Dorsolateral prefrontal cortex (tissue), 122 donors: ENCODE measurements at places on chromosomes 1 and 21.

DNA sequence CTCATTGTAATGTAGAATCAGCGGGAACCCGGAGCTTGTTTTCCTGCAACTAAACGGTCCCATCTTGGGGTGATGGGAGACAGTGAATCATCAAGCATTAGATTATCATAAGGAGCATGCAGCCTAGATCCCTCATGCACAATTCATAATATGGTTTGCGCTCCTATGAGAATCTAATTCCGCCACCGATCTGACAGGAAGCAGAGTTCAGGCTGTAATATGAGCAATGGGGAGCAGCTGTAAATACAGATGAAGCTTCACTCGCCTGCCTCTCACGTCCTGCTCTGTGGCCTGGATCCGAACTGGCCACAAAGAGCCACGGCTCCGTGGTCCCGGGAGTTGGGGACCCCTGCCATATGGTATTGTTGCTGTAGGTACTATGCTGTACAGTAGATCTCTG lies 1.6 kb downstream of the IFI44 start:
- DNase-seq = no peak

DNA sequence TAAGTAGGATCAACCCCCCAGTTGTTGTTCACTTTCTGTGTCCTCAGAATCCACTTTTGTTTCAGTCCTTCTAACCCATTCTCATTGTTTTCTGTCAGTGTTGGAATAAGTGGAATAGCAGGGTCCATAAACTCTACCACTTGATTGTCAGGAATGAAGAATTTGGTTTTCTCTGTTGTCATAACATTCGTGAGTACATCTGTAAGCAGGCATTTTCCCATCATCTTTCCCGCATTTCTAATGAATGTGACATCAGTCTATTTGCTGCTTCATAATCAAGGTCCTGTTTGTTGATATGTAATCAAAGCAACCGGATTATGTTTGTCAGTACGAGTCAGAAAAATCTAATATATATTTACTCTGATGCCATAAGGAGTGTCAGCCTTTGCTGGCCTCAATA lies 147.1 kb downstream of the KIF26B start:
- no peak for DNase-seq

DNA sequence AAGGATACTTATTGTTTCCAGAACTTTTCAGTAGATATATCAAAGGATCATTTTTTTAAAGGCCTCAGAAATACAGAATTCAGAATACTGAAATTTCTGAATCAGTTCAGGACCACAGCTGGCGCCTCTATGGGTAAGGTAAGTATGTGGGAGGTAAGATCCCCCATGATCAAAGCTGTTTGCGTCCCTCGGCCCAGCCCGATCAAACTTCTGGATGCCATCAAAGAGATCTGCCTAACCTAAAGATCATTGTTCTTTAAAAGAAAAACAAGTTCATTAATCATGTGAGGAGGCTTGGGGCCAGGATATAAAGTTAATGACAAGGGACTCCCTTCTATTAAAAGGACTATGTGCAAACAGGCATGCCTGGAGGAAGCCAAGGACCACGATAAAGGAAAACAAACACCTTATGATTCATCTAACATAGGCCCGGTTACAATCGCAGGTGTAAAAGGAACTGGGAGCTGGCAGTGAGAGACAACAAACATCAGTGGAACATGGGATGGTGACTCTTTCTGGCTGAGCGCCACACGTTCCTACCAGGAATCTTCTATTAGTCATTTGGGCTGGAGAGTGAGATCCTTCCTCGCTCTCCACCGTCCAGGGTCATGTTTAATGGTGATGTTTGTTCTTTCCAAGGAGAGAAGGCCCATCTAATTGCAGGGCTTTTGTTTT lies 2.8 kb upstream of the BACE2 start:
- DNase-seq = no peak

DNA sequence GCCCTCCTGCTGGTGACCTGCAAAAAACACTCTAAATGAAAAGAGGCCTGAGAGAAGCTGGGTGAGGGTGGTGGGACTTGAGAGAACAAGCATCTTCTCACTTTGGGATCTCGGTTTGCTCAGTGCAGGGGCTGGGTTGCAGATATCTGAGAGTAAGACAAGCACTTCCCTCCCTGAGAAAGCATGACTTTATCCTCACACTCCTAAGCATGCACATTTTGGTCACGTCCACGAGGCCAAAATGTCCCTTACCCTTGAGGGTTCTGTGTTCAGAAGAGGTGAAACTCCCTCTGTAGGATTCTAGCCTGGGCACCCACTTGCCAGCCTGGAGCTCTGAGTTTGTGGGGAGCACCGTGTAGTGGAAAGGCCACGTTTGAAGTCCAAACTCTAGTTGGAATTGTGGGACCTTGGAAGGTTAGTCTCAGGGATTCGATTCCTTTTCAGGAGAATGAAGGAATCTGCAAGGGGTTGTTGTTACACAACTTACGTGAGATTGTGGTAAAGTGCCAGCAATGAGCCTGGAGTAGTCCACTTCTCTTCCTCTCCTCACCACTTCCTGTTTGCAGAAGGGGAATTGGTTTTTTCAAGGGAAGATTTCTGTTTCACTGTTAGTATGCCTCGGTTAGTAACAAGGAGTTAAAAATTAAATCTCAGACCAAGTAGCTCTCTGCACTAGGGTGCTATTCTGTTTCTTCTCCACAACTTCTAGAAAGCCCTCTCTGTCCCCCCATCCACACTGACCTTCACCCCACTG lies 3.0 kb downstream of the FCAMR start:
- DNase-seq = no peak

GRCh38 chr1:2112280-2112701 lies 62.1 kb downstream of the PRKCZ start:
- DNase-seq = no peak

- DNase-seq = no peak
Measured at GRCh38 chr1:214404154-214404553, 123.2 kb downstream of the SMYD2 start.

- DNase-seq = no peak
Measured at GRCh38 chr1:37724575-37724974, 32.3 kb downstream of the CDCA8 start.

DNA sequence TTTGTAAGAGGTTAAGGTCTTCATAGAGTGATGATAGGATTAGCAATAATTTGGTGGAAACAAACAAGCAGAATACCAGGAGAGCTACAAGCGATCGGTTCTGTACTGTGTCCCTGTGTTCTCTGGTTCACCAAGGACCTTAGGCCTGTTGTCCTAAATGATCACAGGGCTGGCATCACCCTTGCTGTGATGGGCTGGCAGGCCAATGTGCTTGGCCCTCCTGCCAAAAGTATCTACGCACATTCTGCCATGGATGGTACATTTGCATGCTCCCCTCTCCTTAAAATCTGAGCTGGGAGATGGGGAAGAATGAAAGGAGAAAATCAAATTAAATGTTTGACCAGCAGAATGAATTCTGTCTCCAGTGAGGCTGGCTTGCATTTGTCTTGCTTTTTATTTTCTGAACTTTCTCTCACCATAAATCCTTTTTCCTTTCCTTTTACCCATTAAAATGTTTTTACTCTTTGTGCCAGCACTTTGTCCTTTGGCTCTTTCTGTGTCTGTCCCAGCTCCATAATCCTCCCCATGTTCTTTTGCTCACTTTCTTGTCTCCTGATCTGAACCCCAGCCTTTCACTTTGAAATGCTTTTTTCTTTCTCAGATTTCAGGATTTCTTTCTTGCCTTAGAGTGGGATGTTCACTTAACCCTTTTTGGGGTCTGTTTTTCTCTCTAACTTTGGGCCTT lies 51.7 kb downstream of the PBX1 start:
- DNase-seq = no peak

DNA sequence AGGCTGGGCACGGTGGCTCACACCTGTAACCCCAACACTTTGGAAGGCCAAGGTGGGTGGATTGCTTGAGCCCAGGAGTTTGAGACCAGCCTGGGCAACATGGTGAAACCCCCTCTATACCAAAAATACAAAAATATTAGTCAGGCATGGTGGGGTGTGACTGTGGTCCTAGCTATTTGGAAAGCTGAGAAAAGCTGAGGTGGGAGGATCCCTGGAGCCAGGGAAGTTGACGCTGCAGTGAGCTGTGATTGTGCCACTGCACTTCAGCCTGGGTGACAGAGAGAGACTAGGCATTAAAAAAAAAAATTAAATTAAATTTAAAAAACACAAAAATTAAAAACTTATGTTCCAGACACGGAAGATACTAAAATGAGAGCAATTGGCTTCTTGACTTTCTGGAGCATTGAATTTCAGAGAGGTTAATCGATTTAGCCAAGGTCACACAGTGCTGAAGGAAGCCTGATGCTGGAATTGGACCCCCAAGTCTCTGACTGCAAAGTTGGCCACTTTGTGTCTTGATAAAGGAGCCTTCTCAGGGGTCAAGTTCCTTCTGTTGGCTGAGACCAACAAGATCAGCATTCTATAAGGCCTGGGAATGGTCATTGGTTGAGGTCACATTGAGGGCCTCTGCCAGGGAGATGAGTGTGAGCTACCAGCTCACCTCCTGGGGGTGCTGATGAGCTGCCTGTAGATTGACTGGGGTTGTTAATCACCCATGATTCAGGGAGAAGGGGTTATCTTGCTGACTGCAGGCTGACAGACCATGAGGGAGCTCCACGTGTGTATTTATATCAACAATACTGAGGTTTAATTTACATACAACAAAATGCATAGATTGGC lies 54.3 kb downstream of the RPS6KA1 start:
- DNase-seq = no peak

- no peak for DNase-seq
Measured at GRCh38 chr1:117001254-117001927, at the start of gene CD101. CD101 (plus strand) TSS chr1:117001760; CDS start chr1:117001818, 58 bp downstream.

- DNase-seq = no peak
Measured at GRCh38 chr1:45542591-45542990, 8.0 kb upstream of the AKR1A1 start.

DNA sequence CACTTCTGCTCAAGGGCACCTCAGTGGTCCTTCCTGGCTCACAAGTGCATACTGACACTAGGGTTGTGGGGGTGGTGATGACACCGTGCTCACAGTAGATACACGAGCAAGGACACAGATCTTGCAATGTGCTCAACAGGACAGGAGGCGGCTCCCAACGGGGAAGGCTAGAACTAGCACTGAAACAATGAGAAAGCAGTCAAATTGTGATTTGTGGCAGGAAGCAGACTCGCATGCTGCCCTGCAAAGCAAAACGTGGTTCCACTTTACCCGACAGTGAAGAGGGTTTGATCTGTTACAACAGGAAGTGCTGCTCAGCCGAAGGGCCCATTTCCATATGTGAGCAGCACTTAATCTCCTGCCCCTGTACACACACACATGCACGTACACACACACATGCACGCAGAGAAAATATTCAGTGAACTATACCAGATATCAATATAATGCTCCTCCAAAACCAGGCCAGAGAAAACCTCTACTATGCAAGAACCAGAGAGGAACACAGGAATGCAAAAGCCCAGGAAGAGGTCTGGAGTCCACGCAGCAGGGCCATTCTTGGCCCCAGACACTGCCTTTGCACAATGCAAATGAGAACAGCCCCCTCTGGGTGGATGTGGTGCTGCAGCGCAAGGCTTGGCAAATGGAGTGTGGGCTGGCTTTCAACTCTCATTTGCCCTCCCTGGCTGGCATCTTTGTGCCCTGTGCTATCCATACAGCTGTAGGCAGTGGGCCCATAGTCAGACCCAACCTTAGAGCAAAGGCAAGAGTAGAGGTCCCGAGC lies 47.1 kb downstream of the KANK4 start:
- no peak for DNase-seq

DNA sequence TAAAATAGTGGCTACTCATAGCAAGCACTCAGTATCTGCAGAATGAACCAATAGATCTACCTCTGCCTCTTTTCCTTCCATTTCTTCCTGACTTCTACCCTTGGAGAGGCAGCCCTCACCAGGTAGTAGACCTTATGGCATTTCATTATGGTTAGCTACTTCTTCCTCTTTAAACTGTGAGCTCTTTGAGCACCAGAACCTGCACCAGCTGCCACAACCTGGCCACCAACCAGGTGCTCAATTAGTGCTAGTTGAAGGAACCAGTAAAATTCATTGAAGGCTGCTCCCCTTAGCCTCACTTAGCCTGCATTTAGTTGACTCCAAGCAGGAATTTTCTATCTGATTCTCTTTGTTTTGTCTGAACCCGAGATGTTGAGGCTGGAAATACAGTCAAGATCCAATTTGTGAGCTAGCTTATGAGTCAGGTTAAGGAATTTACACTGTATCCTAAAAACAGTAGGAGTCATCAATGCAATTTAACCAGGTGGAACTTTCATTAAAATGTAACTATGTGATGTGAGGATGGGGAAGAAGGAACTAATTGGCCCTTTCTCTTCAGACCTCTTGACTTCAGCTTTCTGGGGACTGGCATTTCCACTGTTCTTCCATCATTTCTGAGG lies 81.5 kb upstream of the UBE2U start:
- DNase-seq = no peak

DNA sequence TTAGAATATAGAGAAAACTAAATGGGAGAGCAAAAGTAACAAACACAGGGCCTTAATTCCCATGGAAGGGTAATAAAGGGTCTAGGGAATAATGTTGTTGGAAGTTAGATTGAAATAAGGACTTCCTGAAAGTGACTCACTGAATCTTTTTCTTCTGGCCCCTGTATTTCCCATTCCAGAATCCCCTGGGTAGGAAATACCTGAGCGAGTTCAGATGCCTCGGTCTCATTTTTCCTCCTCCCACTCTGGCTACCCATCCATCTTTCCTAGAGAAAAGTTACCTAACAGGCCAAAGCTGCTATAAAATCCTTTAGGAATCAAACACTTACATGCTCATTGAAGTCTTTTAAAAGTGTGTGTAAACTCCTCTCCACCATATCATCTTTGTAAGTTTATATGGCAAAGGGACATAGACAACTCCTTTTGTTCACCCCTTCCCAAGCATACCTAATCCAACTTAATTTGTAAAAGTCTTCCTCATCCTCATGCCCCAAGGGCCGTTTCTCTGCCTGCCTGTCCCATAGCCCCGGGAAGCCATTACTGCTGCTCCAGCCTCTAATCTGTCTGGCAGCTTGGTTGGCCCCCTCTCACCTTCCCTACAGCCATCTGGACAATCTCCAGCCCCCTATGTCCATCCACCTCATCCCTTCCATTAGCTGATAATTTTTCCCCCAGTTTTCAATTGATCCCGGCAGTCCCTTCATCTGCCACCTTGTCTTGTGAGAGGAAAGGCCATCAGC lies 3.3 kb upstream of the MEF2D start:
- DNase-seq = no peak

DNA sequence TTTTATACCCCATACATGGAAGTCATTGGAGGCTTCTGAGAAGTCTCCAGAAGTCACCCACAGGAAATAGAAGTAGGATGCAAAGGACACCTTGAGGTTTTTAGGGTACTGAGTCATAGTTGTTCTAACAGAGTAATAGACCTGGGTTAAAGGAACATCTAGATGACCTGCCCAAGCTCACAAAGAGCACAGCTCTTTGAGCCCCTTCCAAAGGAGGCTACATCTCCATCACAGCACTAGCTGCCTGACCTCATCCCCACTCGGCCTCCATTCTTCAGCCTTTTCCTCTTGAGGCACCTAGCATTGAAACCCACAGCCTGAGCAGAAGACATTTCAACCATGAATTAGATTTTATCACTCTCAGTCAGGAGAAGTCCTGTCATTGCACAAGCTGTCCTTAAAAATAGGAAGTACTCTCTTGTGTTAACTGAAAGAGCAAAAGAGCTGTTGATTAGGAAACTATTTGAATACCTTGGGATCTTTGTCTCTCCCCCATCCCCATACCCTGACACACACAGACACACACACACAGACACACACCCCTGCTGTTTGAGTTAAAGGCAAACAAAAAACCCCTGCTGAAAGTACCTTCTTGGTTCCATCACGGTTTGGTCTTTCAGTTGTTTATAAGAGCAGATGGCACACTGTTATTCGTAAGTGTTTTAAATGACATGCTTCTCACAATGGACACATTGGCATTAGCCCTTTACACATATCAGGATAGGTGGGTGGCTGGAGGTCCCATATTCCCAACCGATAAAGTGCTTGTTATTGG lies 22.2 kb downstream of the MKNK1 start:
- DNase-seq = no peak

GRCh38 chr1:14120895-14121294 lies 420.9 kb downstream of the PRDM2 start:
- DNase-seq = no peak
